NCI-H748 treated with DMSO at 0.1 percent for 48 hours (cell line): ENCODE measurements at places on chromosomes 16 and 17.

DNA sequence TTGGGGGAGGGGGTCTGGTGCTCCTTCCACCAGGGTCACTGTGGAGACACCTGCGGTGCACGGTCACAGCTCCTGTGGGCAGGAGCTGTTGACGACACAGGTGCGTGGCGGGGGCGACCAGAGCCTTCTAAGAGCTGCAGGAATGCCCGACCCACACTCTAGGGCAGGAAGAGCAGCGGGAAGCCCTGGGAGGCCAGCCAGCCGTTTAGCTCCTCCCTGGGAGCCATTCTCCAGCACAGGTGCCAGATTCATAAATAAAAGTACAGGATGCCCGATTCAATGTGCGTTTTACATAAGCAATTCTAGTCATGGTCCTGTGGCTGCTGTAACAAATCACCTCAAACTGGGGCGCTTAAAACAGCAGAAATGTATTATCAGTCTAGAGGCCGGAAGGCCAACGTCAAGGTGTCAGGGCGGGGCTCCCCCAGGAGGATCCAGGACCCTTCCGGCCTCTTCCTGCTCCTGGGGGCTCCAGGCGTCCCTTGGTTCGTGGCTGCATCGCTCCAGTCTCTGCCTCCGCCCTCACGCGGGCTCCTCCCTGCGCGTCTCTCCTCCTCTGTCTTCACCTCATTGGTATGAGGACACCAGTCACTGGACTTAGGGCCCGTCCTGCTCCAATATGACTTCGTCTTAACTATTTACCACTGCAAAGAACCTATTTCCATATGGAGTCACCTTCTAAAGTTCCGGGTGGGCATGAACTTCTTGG, 155.4 kb downstream of the FOXL1 start:
- DNase-seq = no peak

GRCh38 chr16:67237396-67238277, 9.6 kb downstream of the FHOD1 start:
- DNase-seq = no peak

DNA sequence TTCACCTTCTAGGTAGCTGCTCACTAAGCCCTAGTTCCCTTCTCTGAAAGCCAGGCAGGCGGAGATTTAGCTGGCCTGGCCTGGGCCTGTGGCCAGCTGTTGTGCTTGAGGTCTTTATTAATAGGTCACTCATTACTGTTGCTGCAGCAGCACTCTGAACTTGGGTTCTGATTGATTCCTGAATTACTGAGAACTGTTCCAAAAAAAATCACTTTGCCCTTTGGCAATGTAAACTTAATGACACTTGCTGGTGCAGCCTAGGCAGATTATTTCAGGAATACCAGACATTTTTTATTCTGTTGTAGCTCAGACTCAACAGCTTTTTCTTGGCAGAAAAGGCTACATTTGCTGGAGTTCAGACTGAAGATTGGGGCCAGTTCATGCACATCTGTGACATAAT, 2.7 kb downstream of the TOM1L1 start:
- DNase-seq = no peak

DNA sequence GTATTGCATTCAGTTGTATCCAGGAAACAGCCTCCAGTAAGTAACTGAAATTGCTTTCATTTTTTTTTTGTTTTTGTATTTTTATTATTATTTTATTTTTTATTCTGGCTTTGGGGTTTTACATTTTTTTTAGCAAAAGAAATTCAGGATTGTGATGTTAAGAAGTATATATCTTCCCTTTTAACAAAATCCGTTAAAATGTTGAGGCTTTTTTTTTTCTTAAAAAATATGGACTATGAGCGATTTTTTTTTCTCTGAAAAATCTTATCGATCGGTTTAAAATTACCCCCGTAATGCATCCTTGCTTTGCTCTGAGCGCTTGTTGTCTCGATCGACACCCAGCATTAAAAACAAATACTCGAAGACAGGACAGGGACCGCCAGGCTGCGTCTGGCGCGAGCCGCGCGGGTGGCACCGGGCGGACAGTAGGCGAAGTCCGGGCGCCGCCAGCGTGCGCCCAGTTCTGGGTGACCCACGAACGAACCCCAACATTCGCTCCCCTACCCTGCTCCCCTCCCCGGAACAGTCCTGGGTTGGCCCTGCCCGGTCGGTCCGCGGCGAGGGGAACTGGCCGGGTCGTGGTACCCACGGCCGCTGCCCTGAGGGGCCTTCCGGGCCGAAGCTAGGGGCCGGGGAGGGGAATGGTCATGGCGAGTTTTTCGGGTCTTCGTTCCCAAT, 482 bp downstream of the BAHCC1 start:
- DNase-seq = no peak

- no peak for DNase-seq
Measured at GRCh38 chr16:87426423-87427215, 34.5 kb downstream of the MAP1LC3B start.

DNA sequence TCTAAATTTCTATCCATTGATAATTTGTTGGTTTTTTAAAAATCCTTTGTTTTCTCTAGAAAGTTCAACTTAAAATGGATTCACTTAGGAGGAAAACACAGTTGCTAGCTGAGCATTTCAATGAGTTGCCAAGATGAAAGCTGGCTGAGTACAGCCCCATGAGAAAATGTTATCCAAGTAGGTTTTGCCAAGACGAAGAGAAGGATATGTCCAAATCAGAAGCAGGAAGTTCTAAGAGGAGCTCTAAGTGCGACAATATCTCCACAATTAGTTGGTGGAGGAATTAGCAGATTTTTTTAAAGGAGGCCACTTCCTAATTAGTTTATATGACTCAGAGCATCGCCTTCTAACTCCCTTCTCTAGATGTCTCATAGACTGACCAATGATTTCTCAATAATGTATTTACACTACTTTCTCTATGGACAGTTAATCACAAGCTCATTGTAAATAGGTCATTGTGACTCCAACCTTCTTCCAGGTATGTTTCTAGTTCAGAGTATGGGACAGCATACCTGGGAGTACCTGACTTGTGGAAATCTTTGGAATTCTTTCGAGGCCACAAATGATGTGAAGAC, 873.3 kb upstream of the SOX9 start:
- DNase-seq = no peak

DNA sequence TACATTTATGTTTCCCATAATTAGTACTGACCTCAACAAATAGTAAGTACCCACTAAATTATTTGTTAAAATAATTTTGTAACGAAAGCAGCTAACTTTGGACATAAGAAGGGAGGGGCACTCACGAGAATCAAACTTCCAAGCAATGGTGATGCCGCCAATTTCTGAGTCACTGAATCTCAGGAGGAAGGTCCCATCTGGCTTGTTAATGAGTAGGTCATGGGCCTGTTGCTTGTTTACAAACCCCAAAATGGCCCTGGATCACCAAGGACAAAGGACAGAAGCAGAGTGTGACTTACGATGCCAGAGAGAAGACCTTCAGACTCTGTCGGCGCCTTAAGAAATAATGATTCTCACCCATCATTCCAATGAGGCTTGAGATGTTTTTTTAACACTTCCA, 15.8 kb upstream of the GHDC start:
- DNase-seq = no peak

- DNase-seq = no peak
Measured at GRCh38 chr16:80790751-80791150, 13.6 kb downstream of the CDYL2 start.

GRCh38 chr17:7912927-7913524, 3.1 kb downstream of the RNF227 start:
- peak; percentile 67 for DNase-seq
